Heart left ventricle (tissue), 16 donors: ENCODE measurements at places on chromosomes 4 and X. TPM values are rescaled to one million over a fixed set of nuclear protein-coding genes. Genes with fewer than 3 reads are reported as not detected.

- no peak for DNase-seq
Observed at GRCh38 chr4:38504396-38504715, 159.6 kb upstream of the KLF3 start.

- DNase-seq, result no peak
Observed at GRCh38 chr4:6471307-6472007, 957 bp downstream of the PPP2R2C start.

PDE6B gene
- total RNA-seq, result 2.9 TPM

- DNase-seq, result no peak
Observed at GRCh38 chr4:124201636-124202035, 510.9 kb downstream of the ANKRD50 start.

DNA sequence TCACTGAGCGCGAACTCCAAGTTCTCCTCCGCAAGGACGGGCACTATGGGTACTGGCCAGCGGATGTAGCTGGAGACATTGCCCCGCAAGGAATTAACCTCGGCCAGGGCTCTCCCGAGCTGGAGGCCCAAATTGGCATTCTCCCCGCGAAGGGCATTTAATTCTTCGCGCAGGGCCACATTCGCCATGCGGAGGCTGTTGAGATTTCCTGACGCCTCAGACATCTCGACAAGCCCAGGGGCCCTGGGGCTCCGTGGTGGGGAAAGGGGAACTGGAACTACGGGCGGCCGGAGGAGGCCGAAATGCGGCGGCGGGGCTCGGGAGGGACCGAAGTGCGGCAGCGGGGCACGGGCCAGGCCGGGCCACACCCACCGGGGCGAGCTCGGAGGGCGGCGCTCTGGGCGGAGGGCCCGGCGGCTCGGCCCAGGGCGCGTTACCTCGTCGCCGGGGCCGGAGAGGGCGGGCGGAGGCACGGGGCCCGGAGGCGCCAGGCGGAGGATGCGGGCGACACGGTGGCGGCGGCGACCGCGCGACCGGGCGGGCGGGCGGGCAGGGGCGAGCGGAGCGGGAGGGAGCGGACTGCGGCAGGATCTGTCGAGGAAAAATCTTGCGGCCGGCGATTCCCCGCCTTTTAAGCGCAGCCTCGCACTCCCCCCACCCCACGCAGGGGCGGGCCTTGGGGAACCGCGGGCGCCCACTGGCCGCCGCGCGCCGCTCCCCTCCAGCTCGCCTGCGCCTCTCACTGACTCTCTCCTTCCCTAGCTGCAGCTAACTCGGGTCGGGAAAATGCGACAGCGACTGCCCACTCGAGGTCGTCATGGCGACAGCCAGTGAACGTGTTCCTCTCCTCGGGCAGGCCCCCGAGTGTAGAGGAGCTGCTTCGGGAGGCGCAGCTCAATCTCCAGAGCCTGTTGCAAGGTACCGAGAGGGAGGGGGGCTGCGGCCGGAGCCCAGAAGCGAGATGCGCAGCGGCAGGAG lies at the start of gene RTL5:
Gene RTL5 (minus strand): TSS at position 599 of the 978 bp plus-strand sequence.
- peak; percentile 84 for DNase-seq

CXorf58 gene
- 0.29 TPM for total RNA-seq
